Stimulated activated CD4-positive, alpha-beta T cell treated with anti-CD3 and anti-CD28 coated beads, Interleukin-4, amount 100 ng/mL, for 24 hours (primary cell): ENCODE measurements at places on chromosomes 1 and 21.
A peak's percentile ranks its signal among the peaks of the same experiment; 100 is the strongest.

DNA sequence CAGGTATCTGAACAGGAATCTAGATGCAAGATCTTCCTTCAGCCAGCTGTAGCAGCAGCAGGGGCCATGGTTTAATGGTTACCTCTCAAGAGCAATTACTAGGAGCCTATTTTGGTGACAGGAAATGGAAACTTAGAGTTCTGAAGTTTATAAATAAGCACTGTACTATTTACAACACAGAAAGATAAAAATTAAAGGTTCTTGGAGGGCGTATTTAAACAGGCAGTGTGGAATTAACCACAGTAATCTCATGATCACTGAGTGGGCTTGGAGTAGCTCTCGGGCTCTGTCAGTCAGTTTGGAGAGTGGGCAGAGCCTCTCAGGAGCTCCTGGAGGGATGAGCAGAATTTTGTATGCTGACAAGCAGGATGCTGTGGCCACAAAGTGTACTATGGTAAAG lies 10.2 kb upstream of the FCRL5 start:
- DNase-seq: no peak

- DNase-seq: peak; percentile 28
Observed at GRCh38 chr1:100449477-100449876, 88.5 kb upstream of the GPR88 start.

GRCh38 chr1:184379111-184379752 lies 7.6 kb upstream of the C1orf21 start:
- no peak for DNase-seq

- no peak for DNase-seq
Observed at GRCh38 chr1:38169121-38169520, 122.5 kb upstream of the POU3F1 start.

DNA sequence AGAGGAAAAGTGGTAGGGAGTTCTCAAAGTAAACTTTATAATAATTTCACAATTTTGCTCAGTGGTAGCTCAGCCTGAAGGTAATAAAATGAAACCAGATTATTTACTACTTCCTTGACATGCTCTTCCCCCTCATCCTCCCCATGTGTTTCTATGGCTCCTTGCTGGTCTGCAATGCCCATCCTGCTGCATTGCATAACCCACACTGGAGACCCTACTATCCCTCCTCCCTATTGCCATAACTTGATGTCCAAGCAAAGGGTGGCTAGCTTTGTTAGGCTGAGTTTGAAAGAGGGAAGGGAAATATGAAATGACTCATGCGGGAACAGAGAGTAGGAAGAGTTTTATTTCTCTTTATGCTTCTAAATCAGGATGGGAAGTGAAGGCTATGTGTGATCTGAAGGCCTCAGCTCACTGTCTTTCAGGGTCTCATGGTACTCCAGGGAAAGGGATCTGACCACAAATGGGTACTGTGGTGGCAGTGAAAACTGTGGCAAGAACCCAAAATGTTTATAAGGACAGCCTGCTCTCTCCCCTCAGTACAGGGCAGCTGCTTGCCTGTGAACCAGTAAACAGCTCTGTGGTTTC lies 36.4 kb upstream of the HSD17B7 start:
- DNase-seq: no peak

GRCh38 chr1:73475316-73475870 lies 722.6 kb downstream of the LRRIQ3 start:
- no peak for DNase-seq

GRCh38 chr1:78617615-78618026 lies 2.6 kb upstream of the IFI44L start:
- peak; percentile 67 for DNase-seq

DNA sequence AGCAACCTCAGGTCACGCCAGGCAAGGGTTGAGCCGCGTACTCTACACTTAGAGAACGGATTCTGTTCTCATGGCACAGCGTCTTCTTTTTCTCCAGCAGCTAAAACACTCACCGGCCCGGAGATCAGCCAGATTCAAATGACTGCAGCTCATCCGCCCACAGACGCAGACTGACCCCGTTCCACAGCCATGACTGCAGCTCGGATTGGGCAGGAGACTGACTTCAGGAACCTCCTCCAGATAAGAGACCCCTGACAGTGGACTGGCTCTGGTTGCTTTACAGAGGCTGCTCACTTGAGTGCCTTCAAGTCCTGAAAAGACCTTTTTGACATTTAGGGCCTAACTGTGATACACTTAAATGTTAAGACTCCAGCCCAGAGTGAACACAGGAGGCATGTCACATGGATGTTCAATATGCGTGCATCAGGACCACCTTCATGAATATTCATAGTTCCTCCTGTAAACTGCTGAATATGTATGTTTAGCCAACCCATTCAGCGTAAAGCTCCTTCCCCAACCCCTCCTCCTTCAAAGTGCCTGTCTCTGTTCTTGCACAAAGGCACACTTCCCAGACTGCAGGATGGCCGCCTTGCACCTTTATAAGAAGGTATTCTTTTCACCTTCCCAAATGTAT lies 42.6 kb downstream of the BACE2 start:
- no peak for DNase-seq

- no peak for DNase-seq
Observed at GRCh38 chr1:99634971-99635624, 10.8 kb upstream of the PALMD start.

- DNase-seq: peak; percentile 64
Observed at GRCh38 chr1:161439280-161440232, 65.7 kb upstream of the FCGR2A start.

DNA sequence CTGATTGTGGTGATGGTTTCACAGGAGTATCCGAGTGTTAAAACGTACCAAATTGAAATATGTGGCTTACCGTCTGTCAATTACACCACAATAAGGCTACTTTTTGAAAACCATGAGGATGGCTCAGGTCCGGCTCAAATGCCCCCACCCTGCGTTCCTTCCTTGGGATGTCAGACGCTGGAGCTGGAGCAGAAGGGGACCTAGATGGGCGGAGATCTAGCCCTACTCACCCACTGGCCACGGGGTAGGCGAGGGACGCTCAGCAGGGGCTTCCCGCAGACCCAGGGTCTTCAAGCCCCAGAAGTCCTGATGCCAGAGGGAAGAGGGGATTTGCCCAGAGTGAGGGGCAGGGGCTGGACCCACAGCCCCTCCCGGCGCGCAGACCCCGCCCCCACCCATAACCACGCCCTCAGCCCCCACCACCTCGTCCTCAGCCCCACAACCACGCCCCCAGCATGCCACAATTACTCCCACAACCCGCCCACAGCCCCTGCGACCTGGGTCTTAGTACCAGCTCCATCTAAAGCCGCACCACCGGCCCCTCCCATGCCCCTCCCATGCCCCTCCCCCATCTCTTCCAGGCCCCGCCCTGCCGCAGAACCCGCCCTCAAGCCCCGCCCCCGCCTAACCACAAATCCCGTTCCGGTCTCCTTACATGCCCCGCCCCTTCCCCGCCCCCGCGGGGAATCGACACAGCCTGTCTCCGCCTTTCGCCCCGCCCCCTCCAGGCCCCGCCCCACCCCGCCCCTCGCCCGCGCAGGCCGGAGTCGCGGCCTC lies at the start of gene LRRC3:
LRRC3 (plus strand) TSS at position 764 of the 777 bp plus-strand sequence. CDS start 1,135 bp downstream, outside the sequence.
- peak; percentile 83 for DNase-seq

GRCh38 chr1:117671781-117672501 lies 66.1 kb downstream of the TENT5C start:
- no peak for DNase-seq

DNA sequence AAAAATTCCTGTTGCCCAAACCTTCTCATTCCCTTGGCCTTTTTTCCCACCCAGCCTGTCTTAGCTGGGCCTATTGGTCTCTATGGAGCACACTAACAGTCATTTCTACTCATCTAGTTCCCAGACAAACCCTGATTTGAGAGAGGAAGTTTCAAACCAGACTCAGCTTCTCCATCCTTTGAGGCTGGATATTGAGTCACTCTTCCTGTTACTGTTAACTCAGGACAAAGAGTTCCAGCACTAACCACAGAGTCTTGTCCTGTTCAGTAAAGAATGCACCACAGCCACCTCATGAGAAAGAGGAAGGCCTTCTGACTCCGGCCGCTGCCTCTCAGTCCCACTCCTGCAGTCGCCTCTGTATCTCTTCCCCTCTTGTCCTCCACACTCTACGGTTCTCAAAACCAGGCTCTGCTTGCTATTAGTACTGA lies 137.8 kb downstream of the PTPRC start:
- DNase-seq: no peak

DNA sequence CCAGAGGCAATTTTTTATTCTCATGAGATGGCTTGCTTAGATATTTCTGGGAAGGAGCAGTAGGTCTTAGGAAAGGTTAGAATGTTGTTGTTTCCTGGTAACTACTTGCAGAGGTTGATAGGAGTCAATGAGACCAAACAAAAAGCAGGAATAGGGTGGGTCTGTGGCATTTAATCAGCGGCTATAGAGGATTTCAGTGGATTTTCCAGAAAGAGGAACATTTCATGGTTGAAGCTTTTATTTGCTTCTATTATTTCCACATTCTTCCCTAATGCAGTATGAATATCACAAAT lies 111.3 kb upstream of the PALMD start:
- DNase-seq: no peak

GRCh38 chr1:181033128-181033798 lies 520 bp upstream of the MR1 start:
- peak; percentile 24 for DNase-seq

- peak; percentile 84 for DNase-seq
Observed at GRCh38 chr1:228487336-228488124, at the start of gene RNF187. Gene RNF187 (plus strand): TSS chr1:228487382.

DNA sequence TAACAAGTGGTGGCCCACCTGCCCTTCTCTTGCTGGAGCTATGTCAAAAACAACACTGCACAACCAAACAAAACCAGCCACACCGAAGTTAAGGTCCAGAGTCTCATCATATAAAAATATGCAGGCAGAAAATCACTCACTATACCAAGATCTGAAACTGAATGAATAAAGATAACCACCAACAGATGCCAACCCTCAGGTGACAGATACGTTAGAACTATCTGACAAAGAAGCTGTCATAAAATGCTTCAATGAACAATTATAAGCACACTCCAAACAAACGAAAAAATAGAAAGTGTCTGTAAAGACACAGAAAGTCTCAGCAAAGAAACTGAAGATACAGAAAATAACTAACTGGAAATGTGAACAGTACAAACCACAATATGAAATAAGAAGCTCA lies 14.0 kb downstream of the ZNF496 start:
- DNase-seq: no peak

DNA sequence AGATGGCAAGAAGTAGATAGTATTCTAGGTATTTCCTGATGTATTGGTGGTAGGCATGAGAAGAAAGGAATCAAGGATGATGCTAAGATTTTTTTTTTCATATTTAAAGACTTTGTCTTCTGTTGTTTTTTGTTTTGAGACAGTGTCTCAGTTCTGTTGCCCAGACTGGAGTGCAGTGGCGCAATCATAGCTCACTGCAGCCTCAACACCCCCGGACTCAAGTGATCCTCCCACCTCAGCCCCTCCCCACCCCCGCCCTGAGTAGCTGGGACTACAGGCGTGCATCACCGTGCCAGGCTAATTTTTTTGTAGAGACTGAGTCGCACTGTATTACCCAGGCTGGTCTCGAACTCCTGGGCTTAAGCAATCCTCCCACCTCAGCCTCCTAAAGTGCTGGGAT lies 2.8 kb upstream of the CAPZB start:
- no peak for DNase-seq

GRCh38 chr1:211642870-211643269 lies 32.6 kb downstream of the NEK2 start:
- no peak for DNase-seq

DNA sequence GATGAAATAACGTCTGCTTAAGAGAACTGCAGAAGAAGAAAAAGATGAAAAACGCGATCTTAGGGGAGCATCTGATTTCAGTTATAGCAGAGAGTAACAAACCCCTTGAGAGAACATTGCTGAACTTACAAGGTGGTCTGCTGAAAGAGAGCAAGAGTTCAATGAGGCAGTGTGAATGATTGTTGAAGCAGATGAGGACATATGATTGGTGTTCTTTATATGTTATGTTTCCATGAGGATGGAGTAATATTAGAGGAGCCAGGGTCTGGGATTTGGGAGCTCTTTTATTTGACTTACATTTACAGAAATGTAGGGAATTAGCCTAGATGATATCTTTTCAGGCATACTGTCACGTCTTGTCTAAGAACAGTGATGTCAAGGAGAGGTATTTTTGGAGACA lies 1302.0 kb downstream of the KCNT2 start:
- no peak for DNase-seq

DNA sequence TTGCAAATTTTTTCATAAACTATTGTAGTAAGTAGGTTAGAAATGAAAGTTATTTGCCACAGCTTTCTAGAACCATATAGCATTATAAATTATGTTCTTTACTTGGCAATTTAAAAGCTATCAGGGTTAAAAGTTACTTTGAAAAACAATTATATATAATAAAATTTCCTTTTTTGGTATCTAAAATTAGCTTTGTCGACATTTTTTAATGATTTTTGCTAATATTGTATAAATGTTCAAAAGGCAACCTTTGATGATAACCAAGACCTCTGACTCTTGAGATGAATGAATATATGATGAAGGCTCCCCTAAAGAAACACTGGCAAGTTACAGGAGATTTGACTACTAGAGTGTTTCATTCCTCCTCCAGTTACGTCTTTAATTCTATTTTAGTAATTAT lies 121.2 kb downstream of the CDC42BPA start:
- no peak for DNase-seq

- DNase-seq: no peak
Observed at GRCh38 chr1:119347858-119348257, 20.7 kb upstream of the HAO2 start.

GRCh38 chr1:181133969-181134418 lies 45.5 kb downstream of the IER5 start:
- DNase-seq: no peak

GRCh38 chr1:115839029-115839678 lies 1.8 kb downstream of the NHLH2 start:
- no peak for DNase-seq

DNA sequence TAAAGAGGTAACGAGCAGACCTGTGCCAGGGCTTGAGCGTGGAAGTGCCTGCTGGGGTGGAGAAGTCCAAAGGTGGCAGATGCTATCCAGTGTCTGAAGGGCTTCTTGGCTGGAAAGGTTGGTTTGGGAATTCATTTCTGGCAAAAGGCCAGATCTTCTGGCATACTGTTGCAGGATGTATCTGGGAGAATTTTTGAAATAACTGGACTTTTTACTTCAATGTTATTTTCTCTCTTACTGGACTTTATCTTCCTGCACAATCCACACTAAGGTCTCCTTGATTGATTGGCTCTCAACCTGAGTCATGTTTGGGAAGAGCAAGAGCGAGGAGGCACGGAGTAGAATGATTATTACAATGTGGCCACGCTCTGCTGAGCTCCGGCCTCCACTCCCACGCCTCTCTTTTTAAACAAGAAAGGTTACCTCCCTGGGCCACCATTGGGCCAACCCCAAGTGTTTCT lies 278.4 kb downstream of the TM2D1 start:
- no peak for DNase-seq
